Adrenal gland (tissue), 19 donors: ENCODE measurements at places on chromosomes 2 and 18. TPM values are rescaled to one million over a fixed set of nuclear protein-coding genes. Genes with fewer than 3 reads are reported as not detected.

The RFX8 gene
- total RNA-seq, result not detected

The CXCR1 gene
- total RNA-seq, result 0.07 TPM

The TMEM198 gene
- total RNA-seq, result 10.6 TPM

The CNDP1 gene
- total RNA-seq, result not detected

The NMUR1 gene
- 1.8 TPM for total RNA-seq

The SCN9A gene
- 2.1 TPM for total RNA-seq

The DOK6 gene
- 0.65 TPM for total RNA-seq

GRCh38 chr2:214706986-214707385, 102.5 kb downstream of the BARD1 start:
- DNase-seq, result peak; percentile 70
- H3K27me3 ChIP-seq, result no peaks in the 10 kb centered on the region
- no peaks in the 10 kb centered on the region for H3K36me3 ChIP-seq
- no peaks in the 10 kb centered on the region for H3K4me1 ChIP-seq

DNA sequence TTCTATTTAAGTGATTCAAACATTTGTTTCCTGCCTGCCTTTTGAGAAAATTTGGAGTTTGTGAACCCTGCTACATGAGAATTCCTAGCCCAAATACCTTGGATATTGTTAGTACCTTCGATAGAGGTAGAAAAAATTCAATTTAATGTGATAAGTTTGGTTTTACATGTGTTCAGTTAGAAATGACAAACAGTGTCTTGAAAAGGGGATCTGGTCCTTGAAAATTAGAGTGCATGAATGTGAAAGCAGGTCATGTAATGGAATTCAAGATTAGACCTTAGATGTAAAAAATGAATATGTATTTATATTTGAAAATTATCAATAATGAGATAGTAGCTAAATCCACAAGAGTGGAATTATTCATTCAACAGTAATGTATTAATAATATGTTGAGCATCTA, 70.5 kb downstream of the PIK3C3 start:
- no peak overlapping the region for H3K4me3 ChIP-seq
- no peaks in the 10 kb centered on the region for H3K27me3 ChIP-seq
- no peak overlapping the region for H3K27ac ChIP-seq
- H3K4me1 ChIP-seq, result no peaks in the 10 kb centered on the region
- DNase-seq, result no peak

DNA sequence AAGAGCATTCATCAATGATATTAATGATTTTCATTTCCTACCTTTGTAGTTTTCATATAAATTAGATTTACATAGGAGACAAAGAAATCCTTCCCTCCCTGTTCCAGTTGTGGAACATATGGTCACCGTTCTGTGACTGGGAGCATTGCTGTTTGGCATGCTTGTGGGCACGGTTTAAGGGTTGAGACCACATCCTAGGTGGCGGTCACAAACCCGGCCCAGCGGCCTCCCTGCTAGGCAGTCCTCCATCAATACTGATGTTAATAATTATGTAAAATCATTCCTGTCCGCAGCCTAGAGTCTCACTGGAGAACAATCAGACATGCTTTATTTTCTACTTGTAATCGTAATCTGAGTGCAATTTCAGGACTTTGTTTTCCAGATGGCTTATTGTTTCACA, 117.9 kb downstream of the AGAP1 start:
- no peaks in the 10 kb centered on the region for H3K27me3 ChIP-seq
- no peak overlapping the region for H3K27ac ChIP-seq
- H3K36me3 ChIP-seq, result no peaks in the 10 kb centered on the region
- peaks cover 25% of the 10 kb centered on the region for H3K4me1 ChIP-seq
- no peak for DNase-seq

DNA sequence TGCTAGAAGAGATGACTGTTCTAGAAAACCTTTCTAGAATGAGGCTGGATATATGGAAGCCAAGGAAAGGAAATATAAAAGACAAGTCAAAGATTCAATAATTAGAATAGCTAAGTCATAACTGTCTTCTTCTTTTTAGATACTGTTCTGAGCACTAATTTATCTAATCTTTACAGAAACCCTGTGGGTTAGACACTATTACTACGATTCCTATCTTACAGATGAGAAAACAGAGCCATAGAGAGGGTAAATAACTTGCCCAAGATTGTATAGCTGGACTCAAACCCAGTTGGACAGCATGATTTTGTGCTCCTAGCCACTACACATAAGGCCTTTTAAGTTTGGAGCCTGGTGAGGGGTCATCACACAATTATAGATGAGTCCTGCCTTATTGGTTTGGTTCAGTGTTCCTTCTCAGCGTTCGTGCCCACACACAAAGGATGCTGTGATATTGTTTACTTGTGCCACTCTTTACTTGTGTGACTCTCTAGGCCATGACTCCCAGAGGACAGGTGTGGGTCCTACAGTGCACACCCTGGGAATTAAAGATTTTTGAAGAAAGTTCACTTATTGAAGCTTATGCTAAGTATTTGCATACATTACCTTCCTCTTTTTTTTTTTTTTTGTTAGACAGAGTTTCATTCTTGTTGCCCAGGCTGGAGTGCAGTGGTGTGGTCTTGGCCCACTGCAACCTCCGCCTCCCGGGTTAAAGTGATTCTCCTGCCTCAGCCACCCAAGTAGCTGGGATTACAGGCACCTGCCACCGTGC, 153.7 kb downstream of the PRKCE start:
- no peaks in the 10 kb centered on the region for H3K4me1 ChIP-seq
- H3K4me3 ChIP-seq, result no peak overlapping the region
- H3K36me3 ChIP-seq, result no peaks in the 10 kb centered on the region
- no peak overlapping the region for H3K27ac ChIP-seq
- no peaks in the 10 kb centered on the region for H3K27me3 ChIP-seq

- no peaks in the 10 kb centered on the region for H3K36me3 ChIP-seq
- DNase-seq, result no peak
- no peak overlapping the region for H3K4me3 ChIP-seq
- no peaks in the 10 kb centered on the region for H3K27me3 ChIP-seq
Measured at GRCh38 chr2:201906777-201907562, 100.6 kb downstream of the CDK15 start.

- DNase-seq, result no peak
- H3K4me1 ChIP-seq, result no peaks in the 10 kb centered on the region
- no peak overlapping the region for H3K4me3 ChIP-seq
- no peaks in the 10 kb centered on the region for H3K36me3 ChIP-seq
- no peak overlapping the region for H3K27ac ChIP-seq
Measured at GRCh38 chr18:2871111-2871720, 24.4 kb downstream of the EMILIN2 start.

DNA sequence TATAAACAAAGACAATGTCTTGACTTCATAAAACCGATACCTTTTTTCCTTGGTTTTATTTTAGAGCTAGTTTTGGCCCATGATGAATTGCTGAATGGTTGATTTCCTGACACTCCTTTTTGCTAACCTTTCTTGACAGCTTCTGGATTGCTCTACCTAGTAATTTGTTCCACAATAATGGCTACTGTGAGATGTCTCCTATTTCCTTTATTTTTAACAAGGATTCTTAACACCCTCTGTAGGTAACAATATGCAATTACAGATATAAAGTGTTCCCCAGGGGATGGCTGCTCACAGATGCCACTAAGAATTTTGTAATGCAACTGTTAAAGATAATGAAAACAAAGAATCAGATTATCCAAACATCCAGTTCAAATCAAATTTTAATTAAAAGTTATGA, 100.8 kb upstream of the ATP5MC3 start:
- no peak for DNase-seq
- no peak overlapping the region for H3K27ac ChIP-seq
- H3K4me1 ChIP-seq, result no peaks in the 10 kb centered on the region
- no peaks in the 10 kb centered on the region for H3K36me3 ChIP-seq

DNA sequence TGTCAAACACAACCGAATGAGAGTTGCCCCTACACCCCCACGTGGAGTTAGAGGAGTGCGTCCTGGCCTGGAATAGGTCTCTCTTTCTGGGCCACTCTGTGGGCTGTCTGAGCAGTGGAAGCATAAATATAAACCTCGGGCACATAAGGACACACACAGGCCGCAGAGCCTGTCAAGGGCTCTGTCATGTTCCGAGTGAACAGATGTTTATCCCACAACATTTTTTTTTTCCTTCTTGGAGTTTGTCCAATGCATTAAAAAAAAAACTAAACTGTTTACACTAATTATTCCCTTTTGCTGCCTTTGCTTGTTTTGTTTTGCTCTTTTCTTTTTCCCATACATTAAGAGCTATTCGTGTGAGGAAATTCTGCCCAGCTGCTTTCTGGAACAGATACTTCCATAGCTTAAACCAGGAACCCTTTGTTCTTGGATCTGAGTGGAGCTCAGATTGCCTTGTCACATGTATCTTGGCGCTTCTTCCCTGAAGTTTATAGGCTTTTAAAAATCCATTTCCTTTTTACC, 228.3 kb upstream of the FOSL2 start:
- no peaks in the 10 kb centered on the region for H3K27me3 ChIP-seq
- H3K4me1 ChIP-seq, result peaks cover 23% of the 10 kb centered on the region
- no peak for DNase-seq
- H3K4me3 ChIP-seq, result no peak overlapping the region
- no peaks in the 10 kb centered on the region for H3K36me3 ChIP-seq
- H3K27ac ChIP-seq, result peak overlapping the region; percentile 35

DNA sequence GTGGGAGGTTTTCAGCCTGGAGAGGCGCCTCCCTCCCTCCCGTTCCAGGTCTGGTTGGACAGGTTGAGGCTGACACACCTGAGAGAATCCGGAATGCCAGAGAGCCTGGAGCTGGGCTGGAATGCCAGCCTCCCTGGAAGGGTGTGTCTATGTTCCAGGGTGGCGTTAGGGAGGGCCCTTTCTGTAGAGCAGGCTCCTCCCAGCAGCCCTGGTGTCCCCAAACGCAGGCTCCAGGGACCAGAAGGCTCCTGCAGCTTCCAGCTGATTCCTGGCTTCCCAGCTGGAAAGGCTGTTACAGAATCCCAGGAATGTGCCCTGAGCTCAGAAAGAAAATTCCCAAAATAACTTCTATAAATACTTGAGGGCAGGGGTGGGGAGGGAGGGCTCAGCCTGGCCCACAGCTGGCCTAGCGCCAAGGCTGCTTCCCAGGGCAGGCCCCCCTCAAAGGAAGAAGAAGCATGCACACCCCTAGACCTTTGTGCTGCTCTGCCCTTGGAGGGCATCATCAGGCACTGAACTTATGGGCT, 85.4 kb downstream of the STPG4 start:
- no peaks in the 10 kb centered on the region for H3K36me3 ChIP-seq
- peaks cover 87% of the 10 kb centered on the region for H3K4me1 ChIP-seq
- no peaks in the 10 kb centered on the region for H3K27me3 ChIP-seq
- no peak overlapping the region for H3K27ac ChIP-seq

DNA sequence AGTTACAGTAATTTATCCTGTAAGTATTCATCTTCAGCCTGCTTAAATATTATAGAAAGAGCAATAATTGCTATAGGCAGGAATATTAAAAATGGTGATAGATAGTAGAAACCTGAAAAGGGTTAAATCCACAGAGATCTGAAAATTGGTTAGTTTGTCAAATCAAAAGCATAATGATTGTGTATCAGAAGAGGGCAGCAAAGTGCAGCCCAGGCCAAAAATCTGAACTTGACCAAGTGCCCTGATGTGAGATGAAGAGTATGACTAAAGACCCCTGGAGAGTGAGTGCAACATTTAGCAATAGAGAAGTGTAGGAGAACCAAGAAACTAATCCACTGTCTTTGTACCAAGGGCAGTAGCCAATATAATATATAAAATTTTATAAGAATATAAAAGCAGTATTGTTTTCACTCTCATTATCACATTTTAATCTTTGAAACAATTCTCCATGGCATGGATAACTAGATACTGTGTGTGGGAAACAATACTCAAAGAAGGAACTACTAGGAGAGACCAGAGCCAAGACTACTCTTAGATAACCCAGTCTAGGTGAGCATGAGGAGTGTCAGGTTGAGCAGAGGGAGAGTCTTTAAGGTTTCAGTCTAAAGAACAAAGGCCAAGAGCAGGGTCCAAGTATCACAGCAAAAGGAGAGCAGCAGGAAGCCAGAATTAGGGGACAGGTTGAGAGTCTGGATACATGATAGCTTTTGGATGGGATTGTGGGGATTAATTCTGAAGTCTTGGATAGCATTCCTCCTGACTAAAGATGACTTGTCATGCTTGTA, 148.7 kb downstream of the CALCRL start:
- no peak overlapping the region for H3K4me3 ChIP-seq
- H3K27ac ChIP-seq, result no peak overlapping the region
- no peaks in the 10 kb centered on the region for H3K36me3 ChIP-seq
- H3K4me1 ChIP-seq, result no peaks in the 10 kb centered on the region

- no peak overlapping the region for H3K4me3 ChIP-seq
- no peak for DNase-seq
- no peak overlapping the region for H3K27ac ChIP-seq
- H3K27me3 ChIP-seq, result no peaks in the 10 kb centered on the region
- H3K36me3 ChIP-seq, result no peaks in the 10 kb centered on the region
Measured at GRCh38 chr2:10267551-10268465, 34.9 kb upstream of the HPCAL1 start.

GRCh38 chr2:239824046-239824694, 201.0 kb downstream of the NDUFA10 start:
- no peaks in the 10 kb centered on the region for H3K27me3 ChIP-seq
- no peaks in the 10 kb centered on the region for H3K36me3 ChIP-seq
- no peaks in the 10 kb centered on the region for H3K4me1 ChIP-seq
- DNase-seq, result peak; percentile 31
- H3K4me3 ChIP-seq, result no peak overlapping the region
- H3K27ac ChIP-seq, result no peak overlapping the region

DNA sequence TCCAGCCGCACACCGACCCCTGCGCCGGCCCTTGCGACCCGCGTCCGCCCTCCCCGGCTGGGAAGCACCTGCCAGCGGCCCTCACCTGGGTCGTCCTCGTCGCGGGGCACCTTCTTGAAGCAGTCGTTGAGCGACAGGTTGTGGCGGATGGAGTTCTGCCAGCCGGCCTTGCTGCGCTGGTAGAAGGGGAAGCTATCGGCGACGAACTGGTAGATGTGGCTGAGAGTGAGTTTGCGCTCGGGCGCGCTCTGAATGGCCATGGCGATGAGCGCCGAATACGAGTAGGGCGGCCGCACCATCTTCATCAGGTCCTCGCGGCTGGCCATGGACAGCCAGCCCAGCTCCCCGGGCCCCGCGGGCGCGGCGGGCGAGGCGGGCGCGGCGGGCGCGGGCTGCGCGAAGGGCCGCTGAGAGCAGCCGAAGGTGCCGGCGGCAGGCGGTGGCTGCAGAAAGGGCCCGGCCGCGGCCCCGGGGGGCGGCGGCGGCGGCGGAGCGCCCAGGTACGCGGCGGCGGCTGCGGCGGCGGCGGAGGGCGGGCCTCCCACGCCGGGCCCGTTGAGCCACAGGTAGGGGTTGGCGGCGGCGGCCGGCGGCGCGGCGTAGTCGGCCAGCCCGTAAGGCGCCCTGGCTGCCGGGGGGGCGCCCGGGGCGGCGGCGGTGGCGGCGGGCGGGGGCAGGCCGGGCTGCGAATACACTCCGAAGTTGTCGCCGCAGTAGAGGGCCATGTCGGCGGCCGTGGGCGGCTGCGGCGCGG, 505 bp downstream of the FOXI3 start:
- H3K27ac ChIP-seq, result no peak overlapping the region
- DNase-seq, result no peak
- H3K36me3 ChIP-seq, result no peaks in the 10 kb centered on the region
- no peak overlapping the region for H3K4me3 ChIP-seq
- peaks cover 73% of the 10 kb centered on the region for H3K27me3 ChIP-seq
